Chondrocyte (in vitro differentiated cells): ENCODE measurements at places on chromosomes 7 and 10.
A peak's percentile ranks its signal among the peaks of the same experiment; 100 is the strongest.

DNA sequence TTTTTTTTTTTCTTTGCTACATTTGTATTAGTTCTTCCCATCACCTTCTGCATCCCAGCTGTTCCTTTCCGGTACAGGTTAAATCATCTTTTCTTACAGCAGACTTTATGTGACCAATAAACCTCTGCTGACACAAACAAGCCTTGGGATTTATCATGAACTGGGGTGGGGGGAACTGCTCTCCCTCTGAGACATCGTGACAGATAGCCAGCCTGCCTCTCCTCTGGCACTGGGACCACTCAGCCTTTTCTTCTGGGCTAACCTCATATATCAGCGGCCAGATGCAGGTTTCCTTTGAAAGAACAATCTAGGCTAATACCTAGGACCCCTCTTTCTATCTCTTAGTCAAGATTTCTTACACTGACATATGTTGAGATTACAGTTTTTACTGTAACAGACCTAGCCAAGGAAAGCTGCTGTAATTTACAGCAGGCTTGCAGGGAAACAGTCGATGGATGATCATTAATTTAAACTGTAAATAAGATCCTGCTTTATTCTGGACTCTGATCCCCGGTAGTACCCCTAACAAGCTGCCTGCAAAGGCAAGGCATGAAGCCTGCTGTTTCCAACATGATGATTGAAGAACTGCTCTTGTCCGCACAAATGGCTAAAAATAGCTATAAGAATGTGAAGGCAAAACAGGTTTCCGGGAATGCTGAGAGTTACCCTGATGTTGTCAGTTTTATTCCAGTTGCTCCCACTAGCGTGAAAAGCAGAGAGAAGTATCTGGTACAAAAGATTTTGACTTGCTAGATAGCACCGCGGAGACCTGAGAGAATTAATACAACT, 338.7 kb downstream of the SORCS1 start:
- DNase-seq: no peak

DNA sequence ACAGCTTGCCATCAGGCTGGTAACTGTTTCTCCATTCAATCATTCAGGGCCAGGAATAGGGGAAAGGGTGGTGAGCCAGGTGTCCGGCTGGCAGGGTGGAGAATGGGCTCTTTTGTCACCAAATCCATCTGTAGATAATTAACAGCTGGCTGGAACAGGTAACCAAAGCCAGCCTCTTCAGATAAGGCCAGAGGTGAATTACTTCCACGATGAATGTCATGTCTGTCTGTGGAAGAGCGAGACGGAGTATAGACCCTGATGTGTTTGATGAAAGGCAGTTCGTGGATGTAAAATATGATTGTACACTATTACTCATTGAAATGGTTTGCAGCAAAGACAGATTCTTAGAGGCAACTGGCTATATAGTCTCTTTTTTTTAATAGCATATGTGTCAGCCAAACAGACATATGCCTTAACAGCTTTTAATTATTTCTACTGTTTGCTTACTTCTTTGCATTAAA, 149.8 kb downstream of the KLF6 start:
- DNase-seq: no peak

GRCh38 chr10:123913688-123914268, 22.2 kb upstream of the CPXM2 start:
- DNase-seq: no peak

GRCh38 chr7:33044401-33044718, 18.2 kb downstream of the NT5C3A start:
- no peak for DNase-seq

GRCh38 chr7:100655908-100656674, at the start of gene ACTL6B:
TSS of gene ACTL6B (minus strand) at chr7:100656448. CDS start at chr7:100656354, 94 bp downstream.
- DNase-seq: no peak

- DNase-seq: no peak
These were observed 41.6 kb upstream of the FAM204A start for GRCh38 chr10:118383699-118384098.

GRCh38 chr10:89683883-89684282, 17.5 kb upstream of the KIF20B start:
- DNase-seq: no peak

- no peak for DNase-seq
These were observed 935 bp upstream of the ZNF736 start for GRCh38 chr7:64312826-64313225.

DNA sequence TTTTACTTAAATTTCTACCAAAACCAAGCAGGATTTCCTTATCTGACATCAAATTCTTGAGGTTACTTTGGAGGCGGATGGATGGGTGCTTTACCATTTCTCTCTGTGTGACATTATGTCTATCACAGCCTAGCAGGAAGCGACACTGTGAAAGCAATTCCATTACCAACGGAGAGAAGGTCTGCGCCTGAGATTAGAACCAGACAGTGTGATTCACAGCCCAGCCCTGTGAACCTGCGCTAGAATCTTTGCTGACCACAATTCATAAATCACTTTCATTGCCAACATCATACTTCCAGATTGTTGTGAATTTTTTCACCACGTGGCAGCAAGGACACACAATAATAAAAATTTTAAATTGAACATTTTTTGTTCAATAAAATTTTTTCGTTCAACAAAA, 126.5 kb downstream of the CUBN start:
- DNase-seq: no peak

GRCh38 chr7:140899883-140900282, 24.8 kb downstream of the BRAF start:
- no peak for DNase-seq

DNA sequence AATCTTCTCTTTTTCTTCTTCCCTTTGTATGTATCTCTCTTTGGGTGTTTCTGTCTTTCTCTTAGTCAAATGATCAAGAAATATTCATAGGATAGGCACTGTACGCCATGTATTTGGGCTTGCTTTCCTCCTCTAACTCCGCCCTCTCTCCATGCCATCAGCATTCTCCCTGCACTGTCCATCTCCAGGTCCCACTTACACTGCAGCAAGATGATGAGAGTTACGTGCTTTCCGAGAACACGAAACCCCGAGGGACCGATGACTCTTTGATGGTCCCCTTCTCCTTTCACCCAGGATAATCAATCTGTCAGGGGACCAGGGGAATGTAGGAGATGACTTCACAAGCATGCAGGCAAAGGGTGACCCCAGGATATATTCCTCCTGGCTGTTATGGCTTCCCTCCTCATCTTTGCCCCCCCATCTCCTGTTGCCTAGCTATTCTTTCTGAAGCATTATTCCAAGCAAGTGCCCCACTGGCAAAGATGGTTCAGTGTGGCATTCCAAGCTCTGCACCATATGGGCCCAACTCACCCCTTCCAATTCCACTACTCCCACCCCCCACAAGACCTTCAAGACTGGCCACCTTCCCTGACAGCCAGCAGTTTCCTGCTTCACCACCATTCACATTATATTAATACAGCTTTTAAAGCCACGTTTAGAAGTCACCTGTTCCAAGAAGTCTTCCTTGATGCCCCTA, 40.0 kb downstream of the HIF1AN start:
- DNase-seq: no peak

GRCh38 chr10:79162861-79163665, 94.3 kb downstream of the ZMIZ1 start:
- DNase-seq: no peak

- DNase-seq: no peak
These were observed 6.3 kb upstream of the CAMK2B start for GRCh38 chr7:44331682-44332081.

DNA sequence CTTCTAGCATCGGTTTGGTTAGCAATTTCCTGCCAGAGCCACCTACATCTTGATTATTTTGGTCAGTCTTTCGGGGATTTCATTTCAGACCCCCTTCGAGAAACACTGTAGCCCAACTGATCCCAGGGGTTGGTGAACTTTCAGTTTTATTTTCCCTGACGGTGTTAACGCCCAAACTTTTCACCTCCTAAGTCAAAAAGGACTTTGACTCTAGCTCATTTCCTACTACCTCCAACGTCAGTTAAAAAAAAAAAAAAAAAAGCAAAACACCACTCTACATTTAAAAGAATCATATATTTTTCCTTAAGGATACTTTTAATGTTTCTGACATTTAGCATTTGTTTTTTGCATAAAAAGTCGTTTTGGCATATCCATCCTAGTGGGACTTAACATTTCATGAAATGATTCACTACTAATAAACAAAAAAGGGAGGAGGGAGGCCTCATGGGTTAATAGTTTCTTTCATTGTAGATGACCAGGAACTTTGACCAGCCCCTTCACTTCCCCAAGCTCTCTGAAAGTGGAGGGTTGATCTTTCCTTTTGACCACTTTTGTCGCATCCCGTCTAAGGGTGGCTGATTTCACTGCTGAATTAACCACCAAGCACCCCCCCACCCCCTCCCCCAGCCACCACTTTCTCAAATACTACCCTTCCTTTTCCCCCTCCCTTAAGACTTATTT, 764 bp upstream of the TCF7L2 start:
- DNase-seq: no peak

DNA sequence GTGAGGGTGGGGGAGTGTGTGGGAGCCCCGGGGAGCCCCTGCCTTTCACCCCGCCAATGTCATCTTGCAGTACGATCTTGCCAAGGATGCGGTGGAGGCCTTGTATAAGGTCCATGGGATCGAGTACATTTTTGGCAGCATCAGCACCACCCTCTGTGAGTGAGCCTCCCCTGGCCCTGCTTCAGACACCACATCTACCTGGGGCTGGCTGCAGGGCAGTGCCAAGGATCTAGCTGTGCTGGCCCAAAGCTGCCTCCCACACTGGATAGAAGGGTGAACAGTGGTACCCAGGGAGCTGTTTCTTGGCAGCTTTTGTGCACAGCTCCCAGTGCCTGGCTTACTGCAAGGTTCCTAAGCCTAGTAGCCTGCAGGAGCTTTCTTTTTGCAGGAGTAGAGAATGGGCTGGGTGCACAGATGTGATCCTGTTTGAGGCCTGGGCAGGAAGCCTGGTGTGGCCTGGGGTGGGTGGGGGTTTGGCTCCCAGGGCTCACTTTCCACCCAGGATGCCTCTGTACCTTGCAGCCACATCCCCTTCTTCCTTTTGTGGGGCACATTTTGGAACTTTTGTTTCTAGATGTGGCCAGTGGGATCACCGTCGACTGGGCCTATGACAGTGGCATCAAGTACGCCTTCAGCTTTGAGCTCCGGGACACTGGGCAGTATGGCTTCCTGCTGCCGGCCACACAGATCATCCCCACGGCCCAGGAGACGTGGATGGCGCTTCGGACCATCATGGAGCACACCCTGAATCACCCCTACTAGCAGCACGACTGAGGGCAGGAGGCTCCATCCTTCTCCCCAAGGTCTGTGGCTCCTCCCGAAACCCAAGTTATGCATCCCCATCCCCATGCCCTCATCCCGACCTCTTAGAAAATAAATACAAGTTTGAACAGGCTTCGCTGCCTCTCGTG, 12.2 kb upstream of the CPA1 start:
- DNase-seq: peak; percentile 64

DNA sequence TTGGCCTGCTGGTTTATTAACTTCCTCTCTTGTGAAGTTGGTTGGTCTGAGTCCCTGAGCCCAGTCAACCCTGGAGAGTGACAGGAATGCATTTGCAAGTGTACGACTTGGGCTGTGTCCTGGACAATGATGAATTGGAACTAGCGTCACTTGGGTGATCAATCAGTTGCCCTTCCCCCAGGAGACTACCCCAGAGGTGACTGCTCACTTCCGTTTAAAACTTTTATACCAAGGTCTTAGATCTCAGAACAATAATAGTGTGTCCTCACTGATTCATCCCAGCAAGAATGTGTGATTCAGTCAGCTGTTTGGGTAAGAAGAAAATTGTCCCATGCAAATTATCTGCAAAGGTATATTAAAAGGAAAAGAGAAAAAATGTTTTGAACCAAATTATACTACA, 102.9 kb upstream of the ARMC3 start:
- DNase-seq: no peak

- DNase-seq: no peak
These were observed 67.9 kb downstream of the ZNF680 start for GRCh38 chr7:64494912-64495461.

DNA sequence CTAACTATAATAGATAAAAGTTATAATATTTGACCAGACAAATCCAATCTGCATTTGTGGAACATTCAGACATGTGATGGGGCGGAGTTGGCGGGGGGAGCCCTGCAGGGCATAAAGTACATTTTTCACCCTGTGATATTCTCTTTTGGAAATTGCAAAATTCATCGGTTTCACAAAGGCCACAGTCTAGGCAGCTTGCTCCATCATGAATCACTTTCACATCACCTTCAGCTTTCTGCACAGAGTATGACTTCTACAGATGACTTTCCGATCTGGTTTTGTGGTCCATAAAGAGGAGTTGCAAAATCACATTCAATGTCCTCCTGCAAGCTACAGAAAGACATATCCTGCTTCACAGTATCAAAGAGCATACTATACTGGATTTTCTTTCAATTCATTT, 51.4 kb upstream of the APBB1IP start:
- DNase-seq: no peak

- no peak for DNase-seq
These were observed 158.4 kb downstream of the RGS10 start for GRCh38 chr10:119384127-119384526.

DNA sequence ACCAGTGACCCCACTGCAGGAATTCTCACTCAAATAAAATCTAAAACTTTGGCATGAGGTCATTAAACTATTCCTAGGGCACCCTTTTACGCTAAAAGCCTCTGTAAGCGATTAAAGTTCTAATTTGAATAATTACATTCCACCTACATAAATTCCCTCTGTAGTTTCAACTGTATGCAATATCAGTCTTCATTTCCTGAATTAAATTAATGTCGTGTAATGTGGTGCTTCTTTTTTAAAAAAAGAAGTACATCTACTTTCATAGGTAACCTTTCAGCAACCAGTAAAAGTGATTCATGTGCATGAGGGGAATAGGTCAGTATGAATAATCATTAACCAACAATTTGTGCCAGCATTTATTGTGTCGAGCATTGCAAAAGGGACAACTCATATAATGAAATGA, 44.7 kb downstream of the IMMP2L start:
- no peak for DNase-seq

DNA sequence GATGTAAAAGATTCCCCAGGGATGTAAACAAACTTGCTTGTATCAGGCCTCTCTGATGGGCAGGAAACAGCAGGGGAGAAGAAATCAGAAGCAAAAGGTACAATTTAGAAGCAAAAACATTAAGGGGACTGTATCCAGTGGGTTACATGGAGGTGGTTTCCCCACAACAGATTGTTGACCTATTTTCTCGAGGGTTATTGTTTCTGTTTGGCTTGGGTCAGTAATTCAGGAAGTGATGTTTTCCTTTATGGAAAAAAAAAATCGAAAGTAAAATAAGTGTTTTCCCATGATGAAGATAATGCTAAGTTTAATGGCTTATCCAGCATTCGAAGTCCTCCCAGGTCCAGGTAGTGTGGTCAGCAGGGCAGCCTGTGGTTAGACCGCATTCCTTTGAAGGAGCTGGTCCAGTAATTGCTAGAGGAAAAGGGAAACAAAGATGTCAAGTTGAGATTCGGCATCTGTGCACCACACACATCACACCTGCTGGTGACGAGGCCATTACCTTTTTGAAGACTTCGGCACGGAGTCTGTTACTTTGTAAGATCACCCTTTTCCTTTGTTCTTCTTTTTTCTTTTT, 37.3 kb upstream of the ADAM12 start:
- DNase-seq: no peak
